ENCODE measurements at places on chromosomes 12 and 14. TPM values are rescaled to one million over a fixed set of nuclear protein-coding genes. Genes with fewer than 3 reads are reported as not detected.

GRCh38 chr14:20614038-20614840 is 23.1 kb upstream of the RNASE12 start:
- no peak for DNase-seq

DNA sequence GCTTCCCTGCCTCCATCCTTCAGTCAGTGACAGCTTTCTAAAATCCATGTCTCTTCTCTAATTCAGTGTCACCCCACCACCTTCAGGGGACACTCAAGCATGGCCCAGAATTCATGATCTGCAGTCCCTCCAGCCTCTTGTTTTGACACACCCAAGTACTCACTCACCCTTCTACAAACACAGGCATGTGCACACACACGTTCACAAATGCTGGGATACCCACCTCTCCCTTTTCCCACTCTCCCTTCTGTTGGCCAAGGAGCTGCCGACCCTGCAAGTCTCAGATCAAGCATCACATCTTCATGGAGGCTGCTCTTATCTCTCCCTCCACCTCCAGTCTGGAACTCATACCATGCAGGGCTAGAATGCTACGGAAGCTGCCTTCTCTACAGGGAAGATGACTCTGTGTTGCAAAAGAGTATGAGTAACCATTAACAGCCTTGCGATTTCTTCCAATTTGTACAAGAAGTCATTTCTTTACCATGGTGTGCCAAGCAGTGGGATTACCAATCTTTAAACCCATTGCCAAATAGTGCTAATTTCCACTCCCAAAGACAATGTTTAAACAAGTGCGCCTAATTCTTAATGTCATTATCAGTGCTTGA is 196.1 kb downstream of the BCL11B start:
- no peak for DNase-seq

DNA sequence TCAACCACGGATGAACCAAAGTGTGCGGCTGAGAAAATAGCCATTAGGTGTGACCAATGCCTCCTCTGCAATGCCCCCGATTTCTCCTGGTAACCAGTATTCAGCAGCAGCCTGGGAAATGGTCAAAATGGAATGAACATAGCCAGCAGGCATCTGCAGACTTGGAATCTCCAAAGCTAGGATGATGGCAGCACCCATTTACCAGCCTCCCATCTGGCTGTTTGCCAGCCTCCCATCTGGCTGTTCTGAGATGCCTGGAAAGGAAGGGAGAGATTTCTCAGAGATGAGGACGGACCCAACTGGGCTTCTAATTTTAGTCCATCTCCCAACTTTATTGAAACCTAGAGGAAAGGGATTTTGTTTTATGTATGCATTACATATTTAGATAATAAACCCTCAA is 16.2 kb downstream of the CLMN start:
- DNase-seq, result no peak

- no peak for DNase-seq
These were observed 177.2 kb upstream of the NTF3 start for GRCh38 chr12:5254703-5255102.

- no peak for DNase-seq
These were observed 107.1 kb upstream of the AEBP2 start for GRCh38 chr12:19332196-19332595.

- DNase-seq, result no peak
These were observed 71.1 kb downstream of the PTCSC3 start for GRCh38 chr14:36105401-36105800.

The FBXW8 gene
- total RNA-seq, result 10.3 TPM

Data from SJSA1 (cell line).